ENCODE measurements at places on chromosomes 1 and 21. TPM values are rescaled to one million over a fixed set of nuclear protein-coding genes. Genes with fewer than 3 reads are reported as not detected.

DNA sequence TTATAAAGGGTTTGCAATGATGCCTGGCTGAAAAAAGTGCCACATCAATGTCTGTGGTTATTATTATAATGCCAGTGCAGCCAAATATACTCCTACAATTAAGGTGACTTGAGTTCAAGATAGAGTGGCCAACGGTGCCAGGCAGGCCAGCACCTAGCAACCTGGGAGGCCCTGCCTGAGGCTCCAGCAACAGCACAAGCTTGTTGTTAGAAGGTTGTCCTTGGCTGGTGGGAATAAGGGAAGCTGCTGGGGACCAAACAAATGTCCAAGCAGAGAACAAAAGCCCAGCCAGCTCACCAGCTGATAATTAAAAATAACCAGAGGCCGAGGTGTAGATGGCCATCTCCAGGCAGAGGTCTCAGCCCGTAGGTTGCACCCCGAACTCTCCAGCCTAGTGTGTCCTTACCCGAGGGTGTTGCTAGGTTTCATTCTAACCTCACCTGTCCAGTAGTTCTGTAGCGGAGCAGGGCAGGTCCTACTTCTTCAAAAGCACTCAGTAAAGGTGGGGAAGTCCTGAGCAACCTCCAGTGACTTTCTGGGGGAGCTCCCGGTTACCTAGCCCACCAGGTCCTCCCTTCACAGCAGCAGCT lies 1.9 kb downstream of the TMPRSS2 start:
- DNase-seq = no peak

DNA sequence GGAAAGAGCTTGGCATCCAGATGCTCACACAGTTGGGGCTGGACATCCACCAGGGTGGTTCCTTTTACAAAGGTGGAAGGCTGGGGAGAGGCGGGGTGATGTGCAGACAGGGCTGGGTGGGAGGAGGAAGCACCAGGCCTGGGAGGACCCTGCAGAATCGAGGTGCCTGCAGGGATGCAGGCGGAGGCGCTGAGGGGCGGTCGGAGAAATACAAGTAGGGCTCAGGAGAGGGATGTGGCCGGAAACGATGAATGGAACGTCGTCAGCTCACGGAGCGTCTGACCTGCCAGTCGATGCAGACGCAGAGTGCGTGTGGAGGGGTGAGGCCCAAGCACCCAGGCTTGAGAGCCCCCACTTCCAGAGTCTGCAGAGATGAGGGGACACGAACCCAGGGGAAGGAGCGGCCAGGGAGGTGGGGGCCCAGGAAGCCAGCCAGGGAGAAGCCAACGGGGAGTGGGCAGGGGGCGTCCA lies 63.4 kb downstream of the TRIM11 start:
- peak; percentile 3 for DNase-seq

DNA sequence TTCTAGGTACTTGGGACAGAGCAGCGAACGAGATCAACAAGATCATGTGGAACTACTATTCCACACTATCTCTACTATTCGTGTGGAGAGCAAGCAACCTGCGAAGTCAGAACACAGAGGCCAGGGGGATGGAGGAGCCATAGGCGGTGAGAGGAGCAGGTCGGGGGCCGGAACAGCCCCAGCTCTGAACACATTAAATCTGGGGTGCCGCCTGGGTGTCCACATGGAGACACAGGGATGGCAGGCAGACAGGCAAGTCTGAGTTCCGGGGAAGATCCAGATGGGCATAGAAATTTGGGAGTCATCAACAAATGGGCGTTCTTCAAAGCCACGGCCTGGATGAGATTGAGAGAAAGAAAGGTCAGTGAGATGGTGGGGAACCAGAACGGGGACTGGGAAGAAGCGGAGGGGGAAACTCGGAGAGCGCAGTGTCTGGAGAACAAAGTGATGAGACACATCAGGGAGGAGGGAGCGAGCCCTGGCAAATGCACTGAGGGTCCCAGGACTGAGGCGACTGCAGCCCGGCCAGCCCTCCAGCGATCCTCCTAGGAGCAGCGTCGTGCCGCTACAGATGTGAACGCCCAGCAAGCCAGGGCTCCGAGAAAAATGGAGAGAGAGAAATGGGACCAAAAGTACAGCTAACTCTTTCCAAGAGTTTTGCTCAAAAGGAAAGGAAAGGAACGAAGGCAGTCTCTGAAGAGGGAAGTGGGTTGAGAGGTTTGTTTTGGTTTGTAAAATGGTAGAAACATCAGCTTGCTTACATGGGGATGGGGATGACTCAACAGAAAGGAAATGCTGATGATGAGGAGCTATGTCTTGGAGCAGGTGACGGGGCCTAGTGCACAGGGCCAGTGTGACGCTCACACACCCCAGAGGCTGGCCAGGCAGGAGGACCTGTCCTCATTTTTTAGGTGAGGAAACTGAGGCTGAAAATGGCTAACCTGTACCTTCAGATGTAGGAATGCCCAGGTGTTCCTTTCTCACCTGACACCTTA lies 84.5 kb downstream of the GLIS1 start:
- no peak for DNase-seq

The DIO1 gene
- total RNA-seq = not detected

GRCh38 chr1:17941431-17942189 lies 166.0 kb upstream of the IGSF21 start:
- DNase-seq = no peak

DNA sequence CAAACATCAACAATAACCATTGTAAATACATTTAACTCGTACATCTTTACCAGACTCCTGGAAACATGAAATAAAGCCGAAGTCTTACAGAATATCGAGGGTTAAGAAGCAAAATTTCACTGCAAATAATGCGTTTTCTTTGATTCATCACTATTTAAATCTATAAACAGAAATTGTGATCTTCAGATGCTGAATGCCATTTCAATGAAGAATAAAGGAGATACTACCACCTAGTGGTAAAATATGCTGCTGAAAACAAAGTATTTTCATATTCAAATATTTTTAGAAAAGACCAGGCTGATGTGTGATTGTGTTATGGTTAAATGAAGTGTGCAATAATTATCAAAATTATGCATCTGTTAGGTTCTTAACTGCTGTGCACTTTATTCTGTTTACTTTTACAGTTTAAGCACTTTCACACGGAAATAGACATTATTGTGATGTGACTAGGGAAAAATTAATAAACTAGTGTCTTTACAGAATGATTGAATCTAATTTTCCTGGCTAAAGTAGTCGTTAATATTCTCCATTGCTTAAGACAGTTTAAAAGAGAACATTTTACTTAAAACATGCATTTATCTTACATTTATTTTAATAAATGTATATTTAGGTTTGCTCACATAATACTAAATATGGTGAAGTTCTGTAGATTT lies 1093.1 kb downstream of the MRPL39 start:
- no peak for DNase-seq

GRCh38 chr1:25516686-25517085 lies 26.7 kb upstream of the LDLRAP1 start:
- no peak for DNase-seq

GRCh38 chr1:13701271-13701640 lies 1.3 kb downstream of the PRDM2 start:
- DNase-seq = no peak

DNA sequence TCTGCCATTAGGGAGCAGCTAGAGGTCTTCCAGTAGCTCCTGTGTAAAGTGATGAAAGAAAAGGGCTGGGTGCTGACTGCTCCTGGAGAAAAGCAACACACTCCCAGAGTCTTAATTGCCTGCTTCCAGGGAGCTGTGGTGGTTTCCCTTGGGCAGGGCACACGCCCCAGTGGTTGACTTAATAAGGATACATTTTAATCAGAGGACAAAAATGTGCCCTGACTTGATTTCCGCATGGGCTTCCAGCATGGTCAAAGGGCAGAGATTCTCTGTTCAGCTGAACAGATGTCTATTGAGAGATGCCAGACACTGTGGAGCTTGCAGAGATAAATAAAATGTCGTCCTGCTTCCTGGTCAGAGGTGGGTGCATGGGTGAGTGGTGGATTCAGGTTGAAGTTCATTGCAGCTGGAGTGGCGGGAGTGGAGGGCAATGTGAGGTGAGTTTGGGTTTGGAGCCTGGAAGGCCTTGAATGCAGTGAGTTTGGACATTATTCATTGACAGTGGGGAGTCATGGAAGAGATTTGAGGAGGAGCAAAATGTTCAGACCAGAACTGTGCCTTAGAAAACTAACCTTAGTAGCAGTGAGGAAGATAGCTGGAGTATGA lies 16.0 kb downstream of the QSOX1 start:
- peak; percentile 54 for DNase-seq

DNA sequence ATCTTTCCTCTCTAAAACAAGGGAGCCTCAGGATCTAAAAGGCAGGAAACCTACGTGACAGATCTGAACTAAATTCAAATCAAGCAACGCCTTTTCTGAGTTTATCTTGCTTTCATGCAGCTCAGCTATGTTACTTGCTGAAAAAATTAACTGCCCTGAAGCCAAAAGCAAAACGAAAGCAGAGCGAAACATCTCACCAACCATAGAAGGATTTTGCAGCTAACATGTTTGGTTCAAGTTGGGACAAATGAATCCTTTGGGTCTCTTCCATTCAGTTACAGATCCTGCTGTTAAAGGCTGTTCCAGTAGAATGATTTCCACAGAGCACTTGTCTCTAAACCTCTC lies 482 bp downstream of the SLC2A5 start:
- no peak for DNase-seq

The RSPO1 gene
- total RNA-seq = 0.40 TPM

The SPATC1L gene
- 8.5 TPM for total RNA-seq

GRCh38 chr1:229645324-229645993 lies 19.4 kb downstream of the URB2 start:
- DNase-seq = no peak

GRCh38 chr21:15992171-15992570 lies 262.4 kb downstream of the USP25 start:
- no peak for DNase-seq

GRCh38 chr1:118744420-118744819 lies 243.7 kb downstream of the TBX15 start:
- no peak for DNase-seq

The C1orf50 gene
- total RNA-seq = 6.8 TPM

The ZSCAN20 gene
- 5.5 TPM for total RNA-seq

- DNase-seq = no peak
Measured at GRCh38 chr21:30164796-30165195, 1.8 kb downstream of the CLDN17 start.

The CCDC30 gene
- total RNA-seq = 0.80 TPM

- DNase-seq = no peak
Measured at GRCh38 chr1:229132706-229133105, 138.2 kb upstream of the RAB4A start.

- DNase-seq = no peak
Measured at GRCh38 chr1:204265665-204266064, 51.9 kb upstream of the GOLT1A start.

GRCh38 chr21:31193761-31194160 lies 150.3 kb downstream of the TIAM1 start:
- DNase-seq = no peak

DNA sequence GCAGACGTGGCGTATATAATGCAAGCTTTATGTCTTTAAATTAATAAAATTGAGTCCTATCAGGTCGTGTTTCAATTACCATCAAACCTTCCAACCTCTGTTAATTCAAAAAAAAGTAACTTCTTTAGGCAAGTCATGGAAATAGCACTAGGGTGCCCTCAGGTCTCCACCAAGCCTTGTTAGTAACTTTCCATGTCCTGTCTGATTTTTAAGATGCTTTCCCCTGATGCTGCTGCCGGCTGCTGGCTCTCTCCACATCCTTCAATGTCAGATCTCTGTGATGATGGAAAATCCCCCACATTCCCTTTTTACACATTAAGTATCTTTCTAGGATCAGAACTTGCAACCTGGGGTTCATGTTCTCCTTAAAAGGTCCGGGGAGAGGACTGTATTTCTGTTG lies 3.0 kb downstream of the ERG start:
- DNase-seq = no peak

The ALX3 gene
- not detected for total RNA-seq

- DNase-seq = no peak
Measured at GRCh38 chr1:160879056-160879455, 5.9 kb downstream of the ITLN1 start.

The UTS2 gene
- total RNA-seq = not detected

DNA sequence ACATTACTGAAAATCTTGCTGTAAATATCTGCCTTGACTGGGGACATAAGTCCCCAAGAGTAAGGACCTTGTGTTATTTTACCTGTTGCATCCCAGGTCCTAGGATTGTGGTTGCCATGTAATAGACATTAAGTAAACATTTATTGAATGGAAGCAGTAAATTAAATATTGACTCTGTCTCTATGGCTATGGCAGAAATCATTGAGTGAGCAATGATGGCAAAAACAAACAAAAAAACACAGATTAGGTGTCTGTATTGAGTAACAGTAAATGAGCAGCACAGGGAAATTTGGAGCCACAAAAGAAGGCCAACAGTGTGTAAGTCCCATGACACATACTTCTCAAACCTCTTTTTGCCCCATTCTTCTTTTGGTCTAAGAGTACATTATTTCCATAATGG lies 240.4 kb downstream of the NFIA start:
- no peak for DNase-seq

DNA sequence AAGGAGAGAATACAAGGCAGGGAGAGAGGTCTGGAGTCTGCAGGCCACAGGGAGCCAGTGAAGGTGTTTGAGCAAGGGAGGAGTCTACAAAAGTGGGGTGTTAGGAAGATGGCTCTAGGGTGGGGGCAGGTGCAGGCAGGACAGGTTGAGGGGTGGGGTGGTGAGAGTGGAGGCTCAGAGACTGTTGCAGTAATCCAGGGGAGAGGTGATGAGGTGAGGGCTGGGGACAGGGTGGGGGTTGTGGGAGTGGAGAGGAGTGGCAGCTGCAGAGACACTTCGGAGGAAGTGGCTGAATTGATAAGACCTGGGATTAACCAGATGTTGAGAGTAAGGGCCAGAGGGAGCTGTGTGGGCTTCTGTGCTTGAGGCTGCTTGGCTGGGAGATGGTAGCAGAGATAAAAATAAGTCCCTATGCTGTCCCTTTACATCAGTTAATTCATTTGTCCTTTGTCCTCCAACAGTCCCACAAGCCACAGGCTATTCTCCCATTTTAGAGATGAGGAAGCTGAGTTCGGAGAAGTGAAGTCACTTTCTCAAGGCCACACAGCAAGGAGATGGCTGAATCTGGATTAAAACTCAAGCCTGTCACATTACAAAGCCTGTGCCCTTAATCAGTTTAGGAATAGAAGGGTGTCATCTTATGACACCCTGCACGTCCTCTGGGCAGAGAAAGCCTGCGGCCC lies 54.8 kb upstream of the SYNC start:
- DNase-seq = peak; percentile 67

The DCST1 gene
- not detected for total RNA-seq

The RABGGTB gene
- total RNA-seq = 126 TPM

- no peak for DNase-seq
Measured at GRCh38 chr1:25973610-25974321, 24.1 kb downstream of the PAFAH2 start.

GRCh38 chr1:203346060-203346768 lies 4.7 kb downstream of the FMOD start:
- no peak for DNase-seq

- DNase-seq = no peak
Measured at GRCh38 chr1:29297450-29297849, 61.1 kb downstream of the PTPRU start.
